ENCODE measurements at places on chromosomes 2 and 18.

- DNase-seq = no peak
These were observed 175.0 kb upstream of the CYRIA start for GRCh38 chr2:16840496-16841172.

GRCh38 chr2:240997856-240998705, at the start of gene SNED1:
Gene SNED1 (plus strand): TSS chr2:240998618. CDS start chr2:240998838, 220 bp downstream.
- DNase-seq = no peak

DNA sequence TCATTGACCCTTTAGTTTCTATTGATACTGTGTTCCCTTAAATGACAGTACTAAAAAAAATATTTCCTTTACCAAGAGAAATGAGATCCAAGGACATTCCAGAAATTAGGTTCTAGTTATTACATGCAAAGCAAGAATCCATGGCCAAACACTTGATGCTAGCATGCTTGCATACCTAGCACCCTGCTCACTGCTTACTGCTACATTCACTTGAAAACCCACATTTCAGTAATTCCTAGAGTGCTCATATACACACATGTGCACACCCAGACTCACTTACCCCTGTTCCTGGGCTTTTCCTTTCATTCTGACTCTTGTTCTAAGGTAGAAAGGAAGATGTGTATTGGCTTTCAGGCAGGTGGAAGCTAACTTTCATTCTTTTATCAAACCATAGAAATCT, 395.9 kb downstream of the THSD7B start:
- DNase-seq = no peak

- no peak for DNase-seq
These were observed 10.3 kb upstream of the ATOH8 start for GRCh38 chr2:85743304-85743978.

- no peak for DNase-seq
These were observed 9.1 kb downstream of the PER2 start for GRCh38 chr2:238279324-238279682.

GRCh38 chr18:52343731-52344340, 3.8 kb downstream of the DCC start:
- DNase-seq = no peak

DNA sequence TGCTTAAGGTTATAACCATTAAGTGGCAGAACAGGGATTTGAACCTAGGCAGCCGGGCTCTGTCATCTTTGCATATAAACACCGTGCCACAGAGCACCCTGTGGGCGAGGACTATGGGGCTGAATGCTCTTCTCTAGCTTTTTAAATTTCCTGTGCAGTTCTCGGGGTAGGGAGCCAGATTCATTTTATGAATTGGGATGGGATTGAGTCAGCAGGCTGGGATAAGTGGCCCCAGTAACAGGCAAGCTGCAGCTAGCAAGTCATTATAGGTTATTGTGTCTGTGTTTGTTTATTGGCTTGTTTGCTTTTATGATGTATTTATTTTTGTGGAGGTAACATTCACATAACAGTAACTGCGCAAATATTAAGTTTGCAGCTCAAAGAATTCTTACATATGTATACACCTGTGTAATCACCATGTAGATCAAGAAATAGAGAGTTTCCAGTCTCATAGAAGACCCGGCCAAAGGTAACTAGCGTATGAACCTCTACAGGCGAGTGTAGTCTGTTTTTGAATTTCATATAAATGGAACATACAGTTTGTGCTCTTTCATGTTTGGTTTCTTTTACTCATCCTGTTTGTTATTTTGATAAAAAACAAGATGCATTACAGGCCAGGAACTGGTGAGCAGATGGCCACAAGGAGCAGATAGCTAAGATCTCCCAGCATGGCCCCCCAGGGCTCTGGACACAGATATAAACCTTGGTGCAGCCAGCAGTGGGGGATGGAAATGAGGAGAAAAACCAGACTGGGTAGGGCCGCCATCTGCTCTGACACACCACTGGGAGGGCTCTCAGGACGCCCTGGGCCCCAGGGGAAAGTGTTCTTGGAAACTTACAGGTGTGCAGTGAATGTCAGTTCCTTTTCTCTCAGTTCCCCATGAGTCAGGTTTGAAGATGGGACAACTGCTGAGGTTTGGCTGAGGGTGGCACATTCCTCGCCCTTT, 49.2 kb upstream of the GPR155 start:
- peak; percentile 31 for DNase-seq

- no peak for DNase-seq
These were observed 23.6 kb downstream of the MPPE1 start for GRCh38 chr18:11884396-11885030.

DNA sequence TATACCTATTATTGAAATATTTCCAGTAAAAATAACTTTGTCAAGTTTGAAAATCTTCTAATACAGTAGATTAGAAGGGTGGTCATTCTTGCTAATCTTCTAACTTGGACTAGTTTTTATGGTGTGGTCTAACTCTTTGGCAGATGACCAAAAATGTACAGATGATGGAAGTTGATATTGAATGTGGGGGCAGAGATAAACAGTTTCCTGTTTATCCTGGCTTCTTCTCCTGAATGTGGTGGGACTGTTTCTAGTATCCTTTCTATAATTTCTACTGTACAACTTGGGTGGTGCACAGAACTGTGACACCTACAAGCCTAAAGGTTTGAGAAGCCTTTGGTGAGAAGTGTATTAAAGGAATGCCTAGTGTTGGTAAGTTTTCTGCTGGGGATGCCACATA, 178.7 kb downstream of the PDE11A start:
- DNase-seq = no peak

DNA sequence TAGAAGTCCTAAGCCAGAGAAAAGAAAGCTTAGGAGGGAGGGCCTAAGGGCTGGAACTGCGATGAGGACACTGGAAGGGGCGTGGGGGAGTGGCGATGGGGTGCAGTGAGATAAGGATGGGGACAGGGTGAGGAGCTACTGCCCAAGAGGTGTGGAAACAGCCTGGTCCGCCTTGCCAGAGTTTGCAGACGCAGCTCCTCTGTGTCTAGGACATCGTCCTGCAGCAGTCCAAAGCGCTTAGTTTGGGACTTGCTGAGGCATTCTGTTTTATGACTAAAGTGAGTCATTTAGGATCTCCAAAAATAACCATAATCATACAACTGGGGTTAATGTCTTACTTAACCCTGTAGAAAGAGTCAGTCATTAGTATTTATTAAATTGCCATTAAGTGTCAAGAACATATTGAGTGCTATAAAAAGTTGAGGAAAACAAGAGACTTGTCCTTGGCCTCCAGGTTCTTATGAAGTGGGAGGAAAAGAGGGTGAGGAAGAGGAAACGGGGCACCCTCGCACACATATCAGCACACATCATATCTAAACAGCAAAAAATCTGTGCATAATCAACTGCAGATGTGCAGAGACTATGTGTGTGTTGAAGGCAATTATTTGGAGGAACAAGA, 74.8 kb downstream of the CDK15 start:
- DNase-seq = no peak

DNA sequence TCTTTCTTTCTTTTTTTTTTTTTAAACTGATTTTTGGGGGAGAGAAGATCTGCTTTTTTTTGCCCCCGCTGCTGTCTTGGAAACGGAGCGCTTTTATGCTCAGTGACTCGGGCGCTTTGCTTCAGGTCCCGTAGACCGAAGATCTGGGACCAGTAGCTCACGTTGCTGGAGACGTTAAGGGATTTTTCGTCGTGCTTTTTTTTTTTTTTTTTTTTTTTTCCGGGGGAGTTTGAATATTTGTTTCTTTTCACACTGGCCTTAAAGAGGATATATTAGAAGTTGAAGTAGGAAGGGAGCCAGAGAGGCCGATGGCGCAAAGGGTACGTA, 587 bp downstream of the MEIS1 start:
- no peak for DNase-seq

DNA sequence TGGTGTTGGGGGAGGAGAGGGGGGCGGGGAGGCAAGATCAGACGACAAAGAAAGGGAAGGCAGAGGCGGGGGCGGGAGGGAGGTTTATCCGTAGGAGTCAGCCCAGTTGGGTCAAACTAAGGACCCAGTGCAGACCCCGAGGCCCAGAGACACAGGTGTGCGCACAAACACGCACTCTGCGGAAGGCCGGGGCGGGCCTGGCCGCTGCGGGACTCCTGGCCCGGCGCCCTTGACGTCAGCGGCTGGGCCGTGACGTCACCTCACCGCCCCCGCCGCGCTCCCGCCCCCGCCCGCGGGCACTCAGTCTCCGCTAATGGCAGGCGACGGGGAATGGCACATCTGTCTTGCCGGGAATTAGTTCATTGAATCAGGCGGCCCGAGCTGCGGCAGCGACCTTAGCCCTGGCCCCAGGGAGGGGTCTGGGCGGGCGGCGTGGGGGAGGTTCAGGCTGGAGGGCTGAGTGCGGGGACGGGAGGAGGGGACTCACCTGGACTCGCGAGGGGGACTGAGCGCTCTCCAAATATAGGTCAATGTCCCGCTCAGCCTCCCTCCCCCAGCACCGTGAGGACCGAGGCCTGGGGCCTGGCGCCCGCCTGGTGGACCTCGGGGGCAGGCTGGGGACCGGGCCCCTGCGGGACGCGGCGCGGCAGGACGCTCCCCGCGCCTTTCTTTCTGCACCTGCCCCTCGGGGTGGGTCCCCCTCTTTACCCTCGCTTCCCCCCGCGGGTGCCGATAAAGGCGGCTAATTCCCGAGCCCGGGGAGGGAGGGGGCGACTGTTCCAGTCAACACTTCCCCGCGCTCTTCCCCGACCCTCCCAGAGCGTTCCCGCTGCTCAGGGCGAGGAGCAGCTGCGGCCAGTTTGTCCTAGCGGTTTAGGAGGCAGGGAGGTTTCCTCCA, 15.5 kb upstream of the ECEL1 start:
- DNase-seq = no peak

DNA sequence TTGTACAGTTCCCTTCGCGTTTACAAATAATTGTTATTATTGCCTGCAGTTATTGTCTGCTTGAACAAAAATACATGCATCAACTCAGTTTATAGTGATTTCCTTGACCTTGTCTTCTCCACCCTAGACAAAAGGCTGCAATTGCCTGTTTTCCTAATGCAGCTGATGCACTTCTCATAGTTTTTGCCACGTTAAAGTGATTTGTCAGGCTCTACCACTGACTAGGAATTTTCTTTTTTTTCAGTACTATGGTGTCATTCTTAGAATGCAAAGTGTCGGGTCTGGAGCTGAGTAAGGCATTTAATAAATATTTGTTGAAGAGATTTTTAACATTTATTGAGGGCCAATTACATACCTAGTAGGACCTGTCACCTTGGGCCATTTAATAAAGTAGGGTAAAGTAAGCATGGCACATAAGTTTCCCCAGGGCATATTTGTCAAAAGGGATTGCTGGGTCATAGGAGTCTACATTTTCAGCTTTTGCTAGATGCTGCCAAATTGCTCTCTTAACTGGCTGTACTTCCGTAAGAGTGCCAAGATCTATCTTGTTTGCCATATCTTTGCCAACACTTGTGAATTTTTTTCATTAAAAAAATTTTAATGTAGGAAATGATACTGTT, 24.1 kb downstream of the ACSL3 start:
- DNase-seq = no peak

DNA sequence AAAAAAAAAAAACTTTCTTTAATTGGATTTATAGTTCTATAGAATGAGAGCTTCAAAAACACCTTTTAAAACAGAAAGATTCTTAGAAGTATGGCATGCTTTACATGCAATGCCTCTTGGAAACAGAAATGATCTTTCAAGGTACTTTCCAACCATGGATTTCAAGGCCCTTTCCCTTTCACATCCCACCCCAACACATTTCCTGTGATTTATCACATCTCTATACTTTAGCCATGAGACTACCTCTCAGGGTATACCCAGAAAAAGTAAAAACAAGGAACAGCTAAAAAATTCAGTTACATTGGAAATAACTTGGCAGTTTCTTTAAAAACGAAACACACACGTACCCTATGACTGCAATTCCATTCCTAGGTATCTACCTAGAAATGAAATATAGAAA, 15.2 kb downstream of the RNU4ATAC start:
- no peak for DNase-seq

GRCh38 chr2:13504808-13505207, 788.1 kb downstream of the TRIB2 start:
- DNase-seq = no peak

DNA sequence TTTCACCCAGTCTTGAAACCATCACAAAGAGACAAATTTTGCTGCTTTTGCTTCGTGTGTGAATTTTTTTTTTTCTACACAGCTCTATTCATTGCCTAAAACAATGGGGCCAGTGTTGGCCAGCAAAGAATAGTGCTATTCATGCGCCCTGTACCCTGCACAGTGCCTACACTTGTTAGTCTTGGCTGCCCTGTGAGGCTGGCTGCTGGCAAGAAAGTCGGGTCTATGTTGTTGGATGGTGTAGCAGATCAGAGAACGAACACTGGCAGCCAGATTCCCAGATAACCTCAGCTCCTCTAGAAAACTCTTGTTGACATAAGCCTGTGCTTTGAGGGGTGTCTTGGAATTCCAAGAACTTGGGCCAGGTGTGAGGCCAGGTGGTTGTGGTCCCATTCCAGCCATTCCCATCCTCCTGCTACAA, 455.7 kb upstream of the TCF4 start:
- no peak for DNase-seq

- no peak for DNase-seq
These were observed 153.1 kb upstream of the KLHL29 start for GRCh38 chr2:23231865-23232264.

GRCh38 chr2:144366825-144367429, 153.0 kb downstream of the ZEB2 start:
- DNase-seq = no peak

GRCh38 chr2:71995067-71995665, 152.5 kb downstream of the CYP26B1 start:
- no peak for DNase-seq

- DNase-seq = no peak
These were observed 110.3 kb downstream of the PRPF40A start for GRCh38 chr2:152606941-152607340.

DNA sequence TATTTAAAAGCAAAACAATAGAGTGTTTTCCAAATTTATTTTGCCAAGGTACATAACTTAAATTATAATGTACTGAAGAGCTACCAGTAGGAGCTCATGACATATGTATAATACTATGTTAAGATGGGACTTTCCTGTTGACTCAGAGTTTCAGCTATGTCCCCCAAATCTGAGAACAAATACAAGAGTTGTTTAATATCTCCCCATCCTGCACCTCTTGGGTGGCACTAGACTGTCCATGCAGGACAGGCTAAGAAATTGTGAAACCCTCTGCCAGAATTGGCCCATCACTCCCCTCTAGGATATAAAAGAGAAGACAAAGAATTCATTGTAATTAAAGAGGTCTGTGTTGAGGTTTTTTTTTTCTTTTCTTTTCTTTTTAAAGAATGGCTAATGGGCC, 21.7 kb upstream of the CTAGE1 start:
- DNase-seq = no peak
